ENCODE measurements at places on chromosomes 1 and 21.

- DNase-seq: no peak
Observed at GRCh38 chr1:154770897-154771594, 99.0 kb downstream of the KCNN3 start.

- no peak for DNase-seq
Observed at GRCh38 chr1:48069662-48070395, 72.6 kb upstream of the TRABD2B start.

- no peak for DNase-seq
Observed at GRCh38 chr1:67767103-67767782, 66.0 kb downstream of the GNG12 start.

- DNase-seq: no peak
Observed at GRCh38 chr1:26452459-26453183, 19.6 kb upstream of the HMGN2 start.

DNA sequence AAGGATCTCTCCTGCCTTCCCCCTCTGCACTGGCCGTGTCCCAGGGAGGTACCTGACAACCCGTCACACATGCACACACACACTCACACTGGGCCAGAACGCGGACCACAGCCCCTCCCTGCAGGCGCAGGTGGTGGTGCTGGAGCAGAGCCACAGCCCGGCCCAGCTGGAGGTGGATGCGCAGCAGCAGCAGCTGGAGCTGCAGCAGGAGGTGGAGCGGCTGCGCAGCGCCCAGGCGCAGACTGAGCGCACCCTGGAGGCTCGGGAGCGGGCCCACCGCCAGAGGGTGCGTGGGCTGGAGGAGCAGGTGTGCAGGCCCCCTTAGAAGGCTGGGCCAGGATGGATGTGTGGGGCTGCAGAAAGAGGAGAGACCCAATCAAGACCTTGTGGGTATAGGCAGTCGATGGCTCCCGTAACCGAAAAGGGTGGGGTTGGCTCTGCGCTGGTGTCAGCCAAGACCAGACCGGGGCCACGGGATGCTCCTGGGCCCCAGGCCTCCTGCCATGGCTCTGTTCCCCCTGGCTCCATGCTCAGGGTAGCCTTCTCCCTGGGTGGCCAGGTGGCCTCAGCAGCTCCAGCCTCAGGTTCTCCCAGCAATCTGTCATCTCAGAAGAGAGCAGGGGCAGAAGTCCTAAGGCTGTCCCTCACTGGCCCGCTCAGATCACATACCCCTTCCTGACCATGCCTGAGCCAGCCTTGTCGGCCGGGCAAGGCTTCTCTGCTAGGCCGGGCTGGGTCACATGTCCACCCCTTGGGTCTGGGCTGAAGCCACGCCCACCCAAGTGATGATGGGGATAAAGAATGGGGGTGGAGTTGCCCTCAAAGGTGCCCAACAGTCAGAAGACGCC is 8.9 kb downstream of the MFAP2 start:
- no peak for DNase-seq

DNA sequence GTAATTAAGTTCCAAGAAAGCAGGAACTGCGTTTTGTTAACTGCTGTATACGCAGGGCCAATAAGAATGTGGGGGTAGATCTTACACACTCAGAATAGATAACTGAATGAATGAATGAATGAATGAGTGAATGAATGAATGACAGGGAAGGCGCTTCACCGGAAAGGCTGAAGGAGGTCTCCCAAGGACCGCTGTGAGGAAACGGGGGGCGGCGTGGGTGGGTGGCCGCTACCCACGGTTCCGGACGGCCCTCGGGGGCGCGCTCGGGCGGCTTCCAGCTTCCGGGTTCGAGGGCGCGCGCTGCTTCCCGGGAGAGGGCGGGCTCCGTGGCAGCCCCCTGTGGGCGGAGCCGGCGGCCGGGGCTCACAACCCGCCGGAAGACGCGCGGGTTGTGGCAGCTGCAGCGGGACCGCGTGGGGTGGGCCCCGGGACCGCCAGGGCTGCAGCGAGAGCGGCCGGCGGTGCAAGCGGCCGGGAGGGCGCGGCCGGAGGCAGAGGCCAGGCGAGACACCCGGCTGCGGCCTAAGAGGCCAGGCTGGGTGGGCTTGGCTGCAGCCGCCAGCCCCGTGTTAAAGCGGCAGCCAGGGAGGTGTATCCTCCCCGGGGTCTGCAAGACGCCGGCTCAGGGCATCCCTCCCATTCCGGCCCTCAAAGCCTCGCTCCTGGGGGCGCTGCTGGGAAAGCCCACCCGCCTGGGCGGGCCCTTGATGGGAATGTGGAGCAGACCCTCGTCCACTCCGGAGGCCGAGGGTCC is at the start of gene ZFP69:
ZFP69 (plus strand) TSS at position 367 of the 754 bp plus-strand sequence. CDS start 2,072 bp downstream, outside the sequence.
- peak; percentile 68 for DNase-seq

DNA sequence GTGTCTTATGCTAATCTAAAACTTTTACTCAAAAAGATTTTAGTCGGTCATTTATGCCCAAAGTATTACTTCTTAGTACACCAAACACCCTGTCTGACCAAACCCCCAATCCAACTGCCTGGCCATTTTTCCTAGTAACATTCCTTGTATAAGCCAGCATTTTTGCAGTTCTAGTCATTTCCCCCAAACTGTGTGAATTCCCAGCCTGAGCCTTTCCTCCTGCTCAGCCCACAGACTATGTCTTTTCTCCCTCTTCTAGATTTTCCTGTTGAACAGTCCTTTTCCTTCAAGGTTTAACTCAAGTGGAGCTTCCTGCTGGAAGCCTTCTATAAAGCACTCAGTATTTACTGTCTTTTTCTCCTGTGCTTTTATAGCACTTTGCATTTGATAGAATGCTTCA is 843.8 kb downstream of the USP25 start:
- DNase-seq: no peak

Measured in CD8-positive, alpha-beta T cell (primary cell).